ENCODE measurements at places on chromosomes 12 and 14.
A peak's percentile ranks its signal among the peaks of the same experiment; 100 is the strongest.

- no peak for DNase-seq
Observed at GRCh38 chr14:102751088-102751487, 26.2 kb upstream of the TRAF3 start.

DNA sequence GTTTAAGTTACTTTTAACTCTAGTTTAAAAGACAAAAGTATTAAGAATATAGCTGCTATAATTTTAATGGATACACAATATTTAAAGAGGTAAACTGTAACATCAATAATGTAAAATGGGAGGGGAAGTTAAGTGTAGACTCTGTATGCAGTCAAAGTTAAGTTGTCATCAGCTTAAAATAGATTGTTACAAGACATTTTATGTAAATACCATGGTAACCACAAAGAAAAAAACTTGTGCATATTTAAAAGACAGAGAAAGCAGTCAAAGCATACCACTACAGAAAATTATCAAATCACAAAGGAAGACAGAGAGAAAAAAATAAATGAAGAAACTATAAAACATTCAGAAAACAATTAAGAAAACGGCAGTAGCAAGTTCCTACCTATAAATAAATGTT is 73.3 kb downstream of the CEP128 start:
- DNase-seq = no peak

DNA sequence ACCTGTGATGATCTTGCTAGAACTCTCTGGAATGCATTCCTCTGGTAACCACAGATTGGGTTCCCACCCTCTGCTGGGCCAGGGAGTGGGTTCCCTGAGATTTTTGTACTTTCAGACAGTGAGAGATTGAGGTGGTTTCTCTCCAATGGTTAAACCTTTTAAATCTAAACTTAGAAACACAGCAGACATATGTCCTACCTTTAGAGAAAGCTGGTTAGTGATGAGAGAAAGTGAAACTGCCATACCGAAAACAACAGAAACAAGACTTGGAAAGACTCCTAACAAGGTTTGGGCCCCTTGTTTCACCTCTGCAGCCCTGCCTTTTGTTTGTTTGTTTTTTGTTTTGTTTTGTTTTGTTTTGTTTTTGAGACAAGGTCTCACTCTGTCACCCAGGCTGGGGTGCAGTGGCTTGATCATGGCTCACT is 9.7 kb upstream of the SGPP1 start:
- no peak for DNase-seq

DNA sequence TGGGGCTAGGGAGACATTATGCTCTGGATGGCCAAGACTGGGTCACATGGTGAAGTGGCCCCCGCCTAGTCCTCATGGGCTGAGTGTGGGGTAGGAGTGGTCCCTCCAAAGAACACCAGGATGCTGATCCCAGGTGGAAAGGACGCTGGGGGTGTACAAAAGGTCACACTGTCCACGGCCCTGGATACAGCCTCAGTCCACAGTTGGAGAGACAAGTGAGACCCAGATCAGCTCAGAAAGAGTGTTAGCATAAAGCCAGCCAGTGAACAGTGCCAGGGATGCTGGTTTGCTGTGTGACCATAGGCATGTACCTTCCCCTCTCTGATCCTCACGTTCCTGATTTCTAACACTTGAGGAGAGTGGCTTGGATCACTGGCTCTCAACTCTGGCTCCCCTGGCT is 13.4 kb upstream of the OAS2 start:
- no peak for DNase-seq

GRCh38 chr12:127293507-127294310 is 973.3 kb upstream of the TMEM132C start:
- peak; percentile 19 for DNase-seq

DNA sequence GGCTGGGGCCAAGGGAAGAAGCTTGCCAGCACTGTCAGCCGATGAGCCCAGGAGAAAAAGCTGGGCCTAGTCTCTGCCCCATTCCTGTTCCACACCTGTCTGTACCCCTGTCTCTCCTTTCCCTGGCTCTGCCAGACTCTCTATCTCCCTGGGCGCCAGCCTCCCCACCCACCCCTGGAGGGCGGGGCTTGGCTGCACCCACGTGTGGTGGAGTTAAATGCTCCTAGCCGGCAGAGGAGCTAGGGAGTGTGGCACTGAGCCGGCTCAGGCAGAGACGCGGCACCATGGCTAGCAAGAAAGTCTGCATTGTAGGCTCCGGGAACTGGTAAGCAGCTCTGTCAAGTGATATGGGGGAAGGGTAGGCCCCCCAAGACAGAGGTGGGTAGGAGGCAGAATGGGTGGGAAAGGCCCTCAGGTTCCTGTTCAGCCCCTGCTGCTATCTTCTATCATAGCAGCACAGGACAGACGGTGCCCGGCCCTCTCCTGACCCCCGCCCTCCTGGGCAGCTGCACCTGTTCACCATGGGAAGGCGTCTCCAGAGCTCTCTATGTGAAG is at the start of gene GPD1:
Gene GPD1 (plus strand): TSS at position 242 of the 555 bp plus-strand sequence. CDS start 43 bp downstream, at position 285.
- DNase-seq = no peak

DNA sequence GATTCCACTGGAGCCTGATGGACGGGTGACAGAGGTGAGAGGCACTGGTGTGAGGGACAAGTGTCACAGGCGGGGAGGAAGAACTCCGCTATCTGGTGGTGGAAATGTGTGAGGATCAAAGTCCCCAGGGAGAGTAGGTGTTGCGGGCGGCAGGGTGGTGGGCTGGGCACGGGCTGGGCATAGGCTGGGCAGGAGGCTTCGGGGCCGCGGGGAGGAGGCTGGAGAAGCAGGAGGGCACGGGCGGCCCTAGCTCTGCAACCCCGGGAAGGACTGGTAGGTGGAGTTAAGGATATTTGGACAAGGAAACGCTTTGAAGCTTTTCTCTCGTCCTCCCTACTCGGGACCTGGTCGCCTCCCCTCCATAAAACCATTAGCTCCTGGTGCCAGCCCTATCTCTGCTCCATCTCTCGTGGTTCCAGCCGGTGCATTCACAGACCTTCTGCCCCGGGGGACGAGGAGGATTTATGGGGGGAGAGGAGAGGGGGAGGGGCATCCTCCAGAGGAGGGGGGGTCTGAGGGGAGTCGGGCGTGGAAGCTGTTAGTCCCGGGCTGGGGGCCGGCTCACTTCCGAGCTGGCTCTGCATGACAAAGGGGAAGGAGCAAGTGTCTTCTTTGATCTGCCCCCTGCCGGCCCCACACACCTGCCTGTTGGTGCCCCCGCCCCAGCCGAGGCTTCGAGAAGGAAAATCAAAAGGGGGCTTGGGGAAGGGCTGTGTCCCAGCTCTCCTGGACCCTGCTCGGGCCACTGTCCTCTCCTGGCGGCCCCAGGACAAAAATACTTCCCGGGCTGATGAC is 504 bp downstream of the WNT5B start:
- no peak for DNase-seq

GRCh38 chr12:92601680-92602079 is 101.1 kb upstream of the PLEKHG7 start:
- DNase-seq = no peak

GRCh38 chr14:64910847-64911495 is 3.3 kb upstream of the CHURC1 start:
- DNase-seq = no peak

DNA sequence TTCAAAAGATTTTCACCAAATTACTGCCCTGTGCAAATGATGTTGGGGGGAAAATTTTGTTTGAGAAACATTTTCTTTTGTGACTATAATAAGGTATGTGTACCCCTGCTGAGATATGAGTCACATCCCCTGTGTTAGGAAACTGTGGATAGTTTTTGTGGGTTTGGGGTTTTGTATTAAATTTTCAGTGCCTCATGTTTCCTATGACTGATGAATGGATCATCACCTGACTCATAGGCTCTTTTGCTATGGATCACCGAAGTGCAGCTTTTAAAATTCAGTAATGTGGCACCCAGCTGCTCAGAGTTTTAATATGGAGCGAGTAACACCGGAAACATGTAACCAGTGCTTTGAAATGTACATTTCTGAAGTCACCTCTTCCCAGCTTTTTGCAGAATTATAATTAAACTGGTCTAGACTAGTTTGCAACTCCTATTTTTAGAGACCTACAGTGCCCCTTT is 167.4 kb upstream of the HMGA2 start:
- no peak for DNase-seq

- DNase-seq = no peak
Observed at GRCh38 chr12:91381309-91381804, 198.7 kb upstream of the DCN start.

DNA sequence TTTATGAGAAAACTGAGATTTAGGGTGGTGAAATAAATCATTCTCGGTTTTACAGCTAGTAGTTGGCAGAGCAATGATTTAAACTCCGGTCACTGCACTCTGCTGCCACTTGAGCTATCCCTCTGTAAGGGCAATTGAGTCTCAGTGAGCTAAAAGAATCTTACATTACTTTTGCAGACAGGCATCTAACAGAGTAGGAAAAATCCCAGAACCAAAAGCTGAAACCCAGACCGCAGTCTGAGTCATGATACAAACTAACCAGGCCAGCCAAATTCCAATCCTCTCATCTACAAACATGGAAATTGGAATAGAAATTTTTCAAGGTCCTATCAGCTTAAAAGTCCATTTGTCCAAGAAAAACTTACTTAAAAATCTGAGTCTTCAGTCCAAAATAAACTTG is 73.7 kb downstream of the ANKS1B start:
- DNase-seq = no peak

- DNase-seq = no peak
Observed at GRCh38 chr14:105711841-105712460, 185.6 kb downstream of the TMEM121 start.

DNA sequence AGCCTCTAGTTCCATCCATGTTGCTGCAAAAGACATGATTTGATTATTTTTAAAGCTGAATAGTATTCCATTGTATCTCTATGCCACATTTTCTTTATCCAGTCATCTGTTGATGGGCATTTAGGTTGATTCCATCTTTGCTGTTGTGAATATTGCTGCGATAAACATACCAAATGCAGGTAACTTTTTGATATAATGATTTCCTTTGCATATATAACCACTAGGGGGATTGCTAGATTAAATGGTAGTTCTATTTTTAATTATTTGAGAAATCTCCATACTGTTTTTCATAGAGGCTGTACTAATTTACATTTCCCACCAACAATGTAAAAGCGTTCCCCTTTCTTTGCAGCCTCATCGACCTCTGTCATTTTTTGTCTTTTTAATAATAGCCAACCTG is 342.5 kb downstream of the MDGA2 start:
- no peak for DNase-seq

GRCh38 chr14:78612666-78613065 is 442.5 kb downstream of the NRXN3 start:
- no peak for DNase-seq

DNA sequence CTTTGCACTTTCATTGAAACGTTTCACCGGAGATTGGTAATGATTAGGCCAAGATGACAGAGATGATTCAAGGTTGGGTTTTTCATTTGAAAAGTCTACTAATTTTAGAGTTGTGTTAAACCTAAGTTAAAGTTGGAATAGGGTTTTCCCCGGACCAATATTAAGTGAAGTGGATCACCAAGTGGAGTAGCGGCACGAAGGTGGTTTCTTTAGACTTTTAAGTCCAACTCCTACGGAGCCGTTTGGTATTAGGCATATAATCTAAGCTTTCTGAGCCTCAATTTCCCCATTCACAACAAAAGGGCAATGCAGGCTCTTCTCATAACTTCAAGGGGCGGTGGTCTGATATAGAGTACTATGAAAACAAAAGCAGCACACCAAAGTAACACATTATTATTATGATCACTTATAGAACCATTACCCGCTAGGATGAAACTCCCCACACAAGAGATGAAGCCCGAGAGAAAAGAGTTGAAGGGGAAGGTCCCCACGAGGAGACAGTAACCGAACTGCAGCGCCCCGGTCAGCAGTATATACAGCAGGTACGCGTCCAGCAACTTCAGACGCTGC is 413 bp downstream of the DAD1 start:
- DNase-seq = no peak

DNA sequence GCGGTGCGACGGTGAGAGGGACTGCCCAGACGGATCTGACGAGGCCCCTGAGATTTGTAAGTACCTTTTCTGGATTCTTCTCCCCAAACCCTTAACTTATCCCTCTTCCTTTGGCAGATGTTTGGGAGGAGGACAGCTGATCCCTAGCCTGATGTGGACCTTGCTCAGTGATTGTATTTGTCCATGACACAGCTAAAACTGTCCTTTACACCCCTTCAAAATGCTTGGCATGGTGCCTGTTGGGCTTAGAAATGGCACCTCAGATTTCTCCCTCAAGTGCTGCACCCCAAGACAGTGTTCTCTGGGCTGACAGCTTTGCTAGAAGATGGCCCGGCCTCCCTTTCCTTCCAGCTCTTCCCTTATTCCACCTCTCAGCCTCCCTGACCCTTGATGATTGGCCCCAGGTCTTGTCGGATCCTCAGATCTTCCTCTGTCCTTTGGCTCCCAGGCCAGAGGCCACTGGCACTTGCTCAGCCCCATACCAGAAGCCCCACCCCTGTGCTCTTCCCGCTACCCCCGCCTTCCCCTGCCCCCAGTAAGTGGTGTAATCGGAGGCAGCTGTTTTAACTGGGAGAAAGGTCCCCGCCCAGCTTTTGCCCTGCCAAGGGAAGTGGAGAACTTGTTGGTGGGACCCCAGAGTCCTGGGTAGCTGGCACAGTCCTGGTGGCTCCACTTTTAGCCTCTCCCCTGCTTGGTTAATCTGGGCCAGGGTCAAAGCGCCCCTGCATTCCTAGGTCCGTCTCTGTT is 8.7 kb downstream of the LRP1-AS start:
- no peak for DNase-seq

- DNase-seq = no peak
Observed at GRCh38 chr14:78486621-78487020, 316.4 kb downstream of the NRXN3 start.

DNA sequence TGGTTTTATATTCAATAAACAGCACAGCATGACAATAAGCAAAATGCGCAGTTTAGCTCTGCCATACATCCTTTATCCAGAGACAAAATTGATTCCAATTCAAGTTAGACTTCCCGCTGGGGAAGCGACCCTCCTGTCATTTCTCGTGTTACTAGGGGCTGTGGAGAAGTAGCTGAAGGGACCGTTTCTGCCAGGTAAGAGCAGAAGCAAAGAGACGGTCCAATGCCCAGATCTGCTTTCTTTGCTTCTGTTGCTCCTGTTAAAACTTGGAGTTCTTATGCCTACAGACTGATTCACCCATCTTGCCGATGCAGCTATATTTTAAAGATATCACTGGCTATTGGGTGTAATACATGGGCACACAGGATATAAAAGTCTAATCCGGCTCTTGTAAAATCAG is 156.8 kb upstream of the AVPR1A start:
- no peak for DNase-seq

GRCh38 chr14:101554991-101555668 is 6.2 kb upstream of the DIO3 start:
- DNase-seq = no peak

DNA sequence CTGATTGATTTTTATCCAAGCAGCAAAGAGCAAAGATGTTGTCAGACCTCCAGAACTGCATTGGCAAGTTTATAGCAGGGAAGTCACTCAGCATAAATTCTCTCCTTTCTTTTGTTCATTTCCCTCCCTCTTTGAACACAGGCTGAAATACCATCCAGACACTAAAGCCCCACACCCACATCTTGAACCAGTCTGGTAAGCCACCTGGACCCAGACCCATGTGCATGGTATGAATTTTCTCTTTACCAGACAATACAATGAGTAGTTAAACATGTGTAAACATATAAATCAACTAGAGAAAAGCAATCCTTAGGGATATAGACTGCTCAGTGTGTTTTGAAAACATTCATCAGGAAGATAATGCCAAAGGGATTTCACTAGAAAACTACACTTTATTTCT is 488.3 kb upstream of the FLRT2 start:
- no peak for DNase-seq

Data from activated CD4-positive, alpha-beta T cell treated with anti-CD3 and anti-CD28 coated beads for 24 hours (primary cell).